RPMI7951 (cell line): ENCODE measurements at places on chromosomes 5 and 9. TPM values are rescaled to one million over a fixed set of nuclear protein-coding genes. Genes with fewer than 3 reads are reported as not detected.

GRCh38 chr9:134993416-134993815, 75.7 kb upstream of the FCN1 start:
- no peak for DNase-seq

DNA sequence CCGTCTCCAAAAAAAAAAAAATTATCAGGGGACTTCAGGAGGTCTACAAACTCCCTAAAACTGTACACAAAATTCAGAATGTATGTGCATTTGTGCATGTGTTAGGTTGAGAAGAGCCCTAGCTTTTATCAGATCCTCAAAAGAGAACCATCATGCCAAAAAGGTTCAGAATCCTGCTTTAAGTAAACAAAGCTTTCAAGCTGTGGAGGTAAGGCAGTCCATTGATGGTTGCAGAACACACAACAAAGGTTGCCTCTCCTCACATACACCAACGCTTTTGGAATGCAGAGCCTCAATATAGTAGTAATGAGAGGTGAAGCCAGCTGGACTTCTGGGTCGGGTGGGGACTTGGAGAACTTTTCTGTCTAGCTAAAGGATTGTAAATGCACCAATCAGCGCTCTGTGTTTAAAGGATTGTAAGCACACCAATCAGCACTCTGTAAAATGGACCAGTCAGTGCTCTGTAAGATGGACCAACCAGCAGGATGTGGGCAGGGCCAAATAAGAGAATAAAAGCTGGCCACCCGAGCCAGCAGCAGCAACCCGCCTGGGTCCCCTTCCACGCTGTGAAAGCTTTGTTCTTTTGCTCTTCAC, 57.9 kb upstream of the RNF38 start:
- no peak for DNase-seq

GRCh38 chr5:65948115-65948747, 21.9 kb downstream of the ERBIN start:
- no peak for DNase-seq

SLC36A2 gene
- not detected in 2 replicates for total RNA-seq

MYMK gene
- total RNA-seq = not detected in 2 replicates
